ENCODE measurements at places on chromosomes 1 and 21. TPM values are rescaled to one million over a fixed set of nuclear protein-coding genes. Genes with fewer than 3 reads are reported as not detected.
A peak's percentile ranks its signal among the peaks of the same experiment; 100 is the strongest.

DNA sequence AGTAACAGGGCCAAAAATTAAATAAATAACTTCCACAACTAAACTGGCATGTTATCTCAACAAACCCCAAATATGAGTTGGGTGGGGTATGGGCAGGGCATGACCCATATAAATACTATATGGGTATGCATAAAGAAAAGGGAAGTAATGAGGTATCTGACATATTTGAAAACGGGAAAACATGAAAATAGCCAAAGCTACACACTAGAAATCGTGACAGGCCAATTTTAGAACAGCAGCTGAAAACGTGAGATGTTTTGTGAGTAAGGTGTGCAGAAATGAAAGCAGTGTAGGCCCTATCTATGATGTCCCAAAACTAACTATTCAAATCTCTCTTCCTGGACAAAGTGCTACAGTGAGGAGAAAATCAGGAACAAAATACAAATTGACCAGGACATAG is 537.9 kb upstream of the NR5A2 start:
- DNase-seq, result no peak

GRCh38 chr1:194014014-194014413 is 827.6 kb upstream of the B3GALT2 start:
- DNase-seq, result no peak

DNA sequence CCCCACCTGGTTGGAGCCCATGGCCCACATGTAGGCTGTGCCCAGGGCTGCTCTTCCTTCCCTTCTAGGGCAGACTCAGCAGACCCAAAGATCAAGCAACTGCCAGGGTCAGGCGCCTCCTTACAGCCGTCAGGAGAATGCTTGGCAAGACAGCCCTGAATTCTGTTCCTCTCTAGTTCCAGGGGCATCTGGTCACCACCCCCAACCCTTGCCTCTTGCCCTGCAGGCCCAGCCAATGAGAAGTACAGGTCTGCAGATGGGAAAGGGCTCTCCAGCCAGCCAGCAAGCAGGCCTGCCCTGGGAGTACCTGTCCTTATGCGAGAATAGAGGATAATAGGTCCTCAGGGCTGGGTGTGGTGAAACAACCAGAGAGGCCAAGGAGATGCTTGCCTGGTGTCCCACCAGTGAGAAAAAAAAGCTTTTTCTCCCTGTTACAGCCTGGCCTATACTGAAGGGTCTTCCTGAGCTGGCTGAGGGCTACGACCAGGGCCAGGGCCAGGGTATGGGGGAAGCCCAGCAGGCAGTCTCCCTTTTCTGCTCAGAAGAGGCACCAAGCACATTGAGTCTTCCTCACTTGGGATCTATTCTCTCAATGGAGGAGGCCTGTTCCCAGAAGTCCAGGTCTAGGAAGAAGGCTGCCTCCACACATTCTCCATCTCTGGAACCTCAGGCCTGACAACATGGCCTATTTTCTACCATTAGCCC is 31.4 kb downstream of the NAV1 start:
- no peak for DNase-seq

DNA sequence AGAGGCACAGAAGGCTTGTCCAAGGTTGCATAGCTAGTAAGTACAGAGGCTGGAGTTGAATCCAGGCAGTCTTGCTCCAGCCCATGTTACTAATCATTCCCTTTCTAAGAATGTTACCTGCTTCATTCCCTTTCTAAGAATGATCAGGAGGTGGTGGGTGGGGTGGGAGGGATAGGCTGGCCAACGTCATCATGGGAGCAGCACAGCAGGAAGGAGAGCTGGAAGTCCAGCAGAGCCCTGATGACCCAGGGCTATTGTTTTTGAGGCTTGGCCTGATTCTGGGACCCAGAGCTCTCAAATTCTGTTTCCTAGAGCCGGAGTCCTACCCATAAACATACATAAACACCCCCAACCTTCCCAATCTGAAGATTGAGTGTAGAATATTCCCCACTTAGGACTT is 11.8 kb upstream of the CSF1 start:
- DNase-seq, result no peak

DNA sequence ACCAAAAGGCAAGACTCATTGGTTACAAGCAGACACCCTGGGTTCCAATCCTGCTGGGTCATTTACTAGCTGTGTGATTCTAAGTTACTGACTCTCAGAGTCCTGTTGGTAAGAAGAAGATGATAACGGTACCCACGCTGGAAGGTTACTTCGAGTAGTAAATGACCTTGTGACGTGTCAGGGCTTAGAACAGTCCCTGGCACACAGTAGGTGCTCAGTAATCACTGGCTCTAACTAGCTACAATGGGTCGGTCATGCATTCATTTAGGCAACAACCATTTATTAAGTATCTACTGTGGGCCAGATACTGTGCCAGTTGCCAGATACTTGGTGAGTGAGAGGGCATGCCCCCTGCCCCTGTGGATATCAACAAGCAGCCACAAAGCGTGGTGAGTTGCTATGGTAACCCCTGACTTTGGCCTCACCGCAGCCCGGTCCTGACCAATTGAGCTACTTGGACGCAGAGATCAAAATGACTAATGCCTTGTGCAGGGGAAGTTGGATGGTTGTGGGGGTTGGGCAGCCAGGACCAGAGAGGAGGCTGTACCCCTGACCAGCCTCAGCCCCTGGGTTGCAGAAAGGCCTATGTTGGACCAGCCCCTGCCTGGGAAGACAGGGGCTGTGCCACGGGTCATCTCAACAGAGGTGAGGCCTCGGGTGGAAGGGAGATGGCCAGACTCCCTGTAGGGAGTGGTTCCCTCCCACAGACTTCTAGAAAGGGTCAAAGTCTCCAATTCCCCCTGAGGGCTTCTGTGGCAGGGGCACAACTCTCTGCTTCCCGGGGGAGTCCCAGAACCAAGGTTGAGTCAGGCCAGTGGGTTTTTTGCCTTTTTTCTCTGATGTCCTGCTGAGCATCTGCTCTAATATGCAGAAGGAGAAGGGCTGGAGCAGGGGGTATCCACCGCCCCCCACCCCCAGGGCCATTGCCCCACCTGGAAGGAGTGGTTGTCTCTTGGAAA is 16.0 kb downstream of the DHRS3 start:
- DNase-seq, result peak; percentile 74

- DNase-seq, result no peak
Observed at GRCh38 chr21:33871171-33871570, 44.4 kb downstream of the ATP5PO start.

Gene CD1E
- not detected for total RNA-seq
